ENCODE measurements at places on chromosomes 1 and 21.
A peak's percentile ranks its signal among the peaks of the same experiment; 100 is the strongest.

- no peak for DNase-seq
Measured at GRCh38 chr1:235779770-235780169, 86.9 kb downstream of the LYST start.

DNA sequence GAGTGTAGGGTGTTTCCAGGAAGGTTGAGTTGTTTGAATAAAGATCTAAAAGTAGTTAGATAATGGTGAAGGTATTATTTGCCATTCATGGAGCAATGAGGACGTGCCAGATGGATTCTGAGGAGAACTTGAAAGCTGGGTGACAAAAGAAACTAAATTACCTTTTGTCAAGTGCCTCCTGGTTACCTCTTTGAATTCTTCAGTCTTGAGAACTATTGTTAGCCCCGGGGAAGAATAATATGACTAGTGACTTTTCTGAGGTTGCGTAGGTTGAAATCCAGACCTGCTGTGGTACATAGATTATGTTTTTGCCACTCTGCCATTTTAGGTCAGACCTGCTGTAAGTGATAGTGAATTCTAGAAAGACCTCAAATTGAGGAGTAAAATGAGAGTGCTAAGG is 11.5 kb downstream of the LAMC1 start:
- DNase-seq: no peak

DNA sequence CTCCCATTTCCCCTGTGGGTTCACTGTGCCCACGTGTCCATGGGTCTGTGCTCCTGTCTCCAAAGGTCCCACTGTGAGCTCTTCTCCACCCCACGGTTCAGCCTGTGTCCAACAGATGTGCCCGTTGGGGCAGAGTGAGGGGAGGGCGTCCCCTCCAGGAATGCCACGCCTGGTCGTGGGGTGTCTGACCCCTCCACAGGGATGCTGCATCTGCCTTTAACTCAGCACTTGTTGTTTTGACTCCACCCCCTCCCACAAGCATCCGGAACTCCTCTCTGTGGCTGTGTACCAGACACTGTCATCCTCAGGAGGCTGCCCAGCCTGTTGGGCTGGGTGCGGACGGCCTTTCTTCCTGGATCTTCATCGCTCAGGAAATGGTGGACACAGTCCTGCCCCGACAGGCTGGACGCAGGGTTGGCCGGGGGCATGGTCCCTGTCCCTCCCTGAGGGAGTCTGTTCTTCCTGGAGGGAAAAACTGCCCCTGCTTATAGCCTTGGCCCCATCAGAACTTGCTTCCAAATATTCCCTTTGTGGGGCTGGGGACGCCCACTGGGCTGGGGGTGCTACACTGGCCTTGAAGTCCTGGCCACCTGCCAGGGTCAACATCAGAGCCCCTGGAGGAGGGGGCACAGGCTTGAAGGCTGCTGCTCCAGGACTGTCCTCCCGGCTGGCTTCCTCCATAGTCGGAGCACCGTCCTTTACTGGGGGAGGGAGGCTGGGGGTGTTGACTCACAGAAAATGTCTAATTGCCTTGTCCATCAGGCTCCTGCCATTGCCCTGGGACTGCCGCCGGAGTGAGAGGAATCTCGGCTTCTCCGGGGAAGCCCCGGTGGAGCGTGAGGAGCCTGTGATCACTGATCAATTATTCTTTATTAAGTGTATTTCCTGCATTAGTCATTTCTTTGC is 182.0 kb upstream of the C1orf174 start:
- DNase-seq: no peak

- no peak for DNase-seq
Measured at GRCh38 chr1:87359586-87359985, 30.9 kb downstream of the LMO4 start.

DNA sequence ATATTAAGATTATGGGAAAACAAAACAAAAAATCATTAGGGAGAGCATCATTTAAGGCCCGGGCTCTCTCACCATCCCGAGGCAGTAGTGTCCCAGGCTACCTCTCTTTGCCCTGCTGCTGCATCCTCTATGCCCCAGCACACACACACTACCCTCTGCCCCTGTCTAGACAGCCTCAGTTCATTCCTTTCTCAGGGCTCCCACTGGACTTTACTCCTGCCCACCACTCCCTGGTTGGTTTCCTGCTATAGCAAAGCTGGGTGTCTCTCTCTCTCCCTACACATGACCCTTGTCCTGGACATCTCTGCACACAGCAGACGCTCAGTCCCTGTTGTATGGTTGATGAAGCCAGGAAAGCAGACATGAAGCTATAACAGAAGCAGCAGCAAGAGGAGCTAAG is 30.7 kb downstream of the GNG12 start:
- no peak for DNase-seq

DNA sequence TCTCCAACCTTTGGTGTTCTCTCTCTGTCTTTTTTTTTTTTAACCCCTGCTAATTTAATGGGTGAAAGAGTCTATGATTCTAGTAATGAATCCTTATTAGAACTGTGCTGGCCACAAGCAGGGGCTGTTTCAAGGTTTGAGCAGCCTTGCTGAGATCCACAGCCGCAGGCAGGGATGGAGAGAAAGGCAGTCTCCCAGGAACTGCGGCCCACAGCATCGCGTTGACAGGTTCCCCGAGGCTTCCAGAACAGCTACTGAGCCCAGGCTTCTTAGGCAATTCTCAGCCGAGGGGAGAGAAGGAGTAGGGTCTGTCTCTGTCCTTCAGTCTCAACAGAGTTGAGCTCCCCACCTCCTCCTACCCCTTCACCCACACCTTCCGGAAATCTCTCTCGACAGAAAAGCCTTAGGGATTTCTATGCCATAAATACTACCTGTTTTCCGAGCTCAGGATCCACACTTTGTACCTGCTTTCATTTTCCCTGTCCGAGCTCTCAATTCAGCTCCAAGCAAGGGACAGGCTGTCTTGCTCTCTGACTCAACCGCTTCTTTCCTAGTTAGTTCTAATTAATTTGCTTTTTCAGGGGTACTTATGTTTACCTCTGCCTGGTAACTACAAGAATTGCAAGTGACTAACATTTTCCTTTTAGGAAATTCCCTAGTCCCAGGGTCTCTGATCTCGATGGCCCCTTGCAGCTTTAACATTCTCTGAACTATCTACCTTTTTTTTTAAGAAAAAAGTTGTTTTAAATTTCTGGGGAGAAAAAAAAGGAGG is 6.7 kb upstream of the CASZ1 start:
- DNase-seq: no peak

DNA sequence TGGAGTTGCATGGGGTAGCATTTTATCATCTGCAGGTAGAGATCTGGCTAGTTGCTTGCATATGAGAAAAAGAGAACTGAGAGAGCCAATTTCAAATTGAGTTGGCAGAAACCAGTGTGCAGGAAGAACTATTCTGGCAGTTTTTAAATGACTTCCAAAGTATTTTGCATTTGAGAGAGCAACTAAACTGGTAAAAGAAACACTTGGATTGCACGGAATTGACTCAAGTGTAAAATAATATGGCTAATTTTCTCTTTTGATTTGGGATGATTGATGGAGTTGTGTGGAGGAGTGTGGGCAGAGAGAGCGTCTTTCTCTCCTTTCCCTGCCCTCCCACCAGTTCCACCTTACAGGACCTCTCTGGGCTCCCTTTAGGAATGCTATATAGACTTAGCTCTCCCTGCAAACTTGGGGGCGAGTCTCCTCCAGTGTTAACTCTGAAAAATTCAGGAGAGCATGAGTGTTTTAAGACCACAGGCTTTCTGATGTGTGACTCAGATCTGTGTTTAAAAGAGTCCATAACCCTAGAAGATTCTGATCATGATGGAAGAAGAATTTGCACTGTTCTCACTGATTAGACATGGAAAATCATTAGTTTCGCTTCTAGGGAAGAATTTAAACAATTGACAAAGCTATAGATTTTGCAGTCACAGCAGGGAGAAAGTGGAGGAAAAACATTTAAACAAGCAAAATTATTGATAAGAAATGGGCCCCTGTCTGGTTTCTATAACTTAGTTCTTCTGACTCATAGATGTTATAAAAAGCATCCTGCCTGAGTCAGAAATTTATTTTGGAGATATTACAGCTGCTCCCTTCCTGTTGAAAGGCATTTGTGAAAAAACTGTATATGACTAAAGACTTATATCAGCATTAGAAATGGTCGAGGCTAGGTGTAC is 24.9 kb upstream of the CTBS start:
- DNase-seq: no peak

- DNase-seq: no peak
Measured at GRCh38 chr1:224781800-224782199, 147.7 kb upstream of the DNAH14 start.

- no peak for DNase-seq
Measured at GRCh38 chr1:1037366-1038327, 17.7 kb downstream of the AGRN start.

GRCh38 chr1:67817319-67817718 is 15.9 kb downstream of the GNG12 start:
- no peak for DNase-seq

DNA sequence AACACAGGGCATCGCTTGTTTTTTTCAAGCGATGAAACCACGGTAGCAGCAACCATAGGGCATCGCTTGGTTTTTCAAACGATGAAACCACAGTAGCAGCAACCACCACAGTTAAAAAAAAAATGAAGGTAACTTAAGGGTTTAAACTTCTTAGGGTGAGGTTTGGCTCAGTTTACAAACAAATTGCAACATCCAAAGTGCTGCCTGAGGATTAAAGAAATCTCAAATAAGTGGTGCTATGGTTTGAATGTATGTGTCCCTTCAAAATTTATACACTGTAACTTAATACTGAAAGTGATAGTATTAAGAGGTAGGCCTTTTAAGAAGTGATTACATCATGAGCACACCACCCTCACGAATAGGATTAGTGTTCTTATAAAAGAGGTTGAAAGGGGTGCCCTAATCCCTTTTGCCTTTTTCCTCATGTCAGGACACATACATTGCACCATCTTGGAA is 6.4 kb upstream of the GBP5 start:
- DNase-seq: no peak

DNA sequence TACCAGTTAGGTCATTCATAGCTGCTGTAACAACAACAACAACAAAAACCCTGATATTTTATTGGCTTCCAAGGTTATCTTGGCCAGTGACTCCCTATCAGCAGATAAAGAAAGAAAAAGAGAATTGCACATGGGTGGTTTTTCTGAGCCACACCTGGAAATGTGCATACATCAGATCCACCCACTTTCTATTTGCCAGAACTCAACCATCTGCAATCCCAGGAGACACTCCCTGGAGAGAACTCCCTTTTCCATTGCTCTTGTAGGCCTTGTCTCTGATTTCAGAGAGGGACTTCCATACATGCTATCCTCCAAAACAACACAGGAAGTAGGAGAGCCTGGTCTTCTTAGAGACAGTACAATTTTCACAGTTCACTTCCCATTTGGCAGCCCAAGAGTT is 74.9 kb upstream of the ZC3H11B start:
- peak; percentile 36 for DNase-seq

DNA sequence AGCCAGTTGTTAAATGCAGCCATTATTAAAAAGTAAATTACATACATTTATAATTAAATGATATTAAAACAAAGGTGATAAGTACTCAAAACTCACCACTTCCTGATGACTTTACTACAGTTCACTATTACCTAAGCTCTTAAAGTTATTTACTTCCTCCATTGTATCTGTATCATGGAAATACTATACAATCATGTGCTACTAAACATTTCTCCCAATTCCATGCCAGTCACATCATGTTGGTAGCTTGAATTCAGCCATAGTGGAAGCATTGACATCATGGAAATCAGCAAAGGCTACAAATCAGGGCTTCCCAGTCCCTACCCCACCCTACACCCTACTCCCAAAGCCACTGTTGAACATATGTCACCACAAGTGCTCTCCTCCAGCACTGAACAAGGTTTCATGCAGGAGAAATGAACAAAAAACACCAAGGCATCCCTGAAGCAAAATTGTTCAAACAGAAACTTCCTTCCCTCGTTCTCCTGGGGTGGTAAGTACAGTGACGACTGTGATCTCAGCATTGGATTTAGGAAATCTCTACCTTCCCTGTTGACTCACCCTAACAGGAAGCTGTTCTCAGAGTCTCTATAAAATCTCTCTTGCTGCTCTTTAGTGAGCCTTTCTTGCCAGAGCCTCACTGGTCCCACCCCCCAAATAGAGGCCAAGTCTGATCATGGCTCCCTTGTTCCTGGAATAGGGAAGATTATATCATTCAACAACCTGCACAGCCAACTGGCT is 12.7 kb downstream of the VSIG8 start:
- no peak for DNase-seq

- no peak for DNase-seq
Measured at GRCh38 chr1:215477632-215478031, 89.5 kb upstream of the KCTD3 start.

DNA sequence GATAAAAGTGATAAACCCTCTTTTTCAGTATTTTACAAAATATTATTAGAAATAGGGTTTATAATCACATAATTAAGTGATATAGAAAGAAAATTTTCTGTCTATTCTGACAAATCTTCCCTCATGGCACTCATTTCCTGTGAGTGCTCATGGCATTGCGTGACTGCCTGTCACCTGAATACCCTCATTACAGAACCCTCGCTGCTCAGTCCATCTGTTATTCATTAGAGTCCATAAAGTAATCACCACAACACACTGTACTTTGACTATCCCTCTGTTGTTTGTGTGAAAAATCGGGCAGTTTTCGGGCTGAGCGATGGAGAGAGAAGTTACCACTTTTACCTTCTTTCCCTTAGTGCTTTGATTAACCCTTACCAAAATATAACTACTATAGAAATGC is 100.4 kb upstream of the BRINP3 start:
- DNase-seq: peak; percentile 86

DNA sequence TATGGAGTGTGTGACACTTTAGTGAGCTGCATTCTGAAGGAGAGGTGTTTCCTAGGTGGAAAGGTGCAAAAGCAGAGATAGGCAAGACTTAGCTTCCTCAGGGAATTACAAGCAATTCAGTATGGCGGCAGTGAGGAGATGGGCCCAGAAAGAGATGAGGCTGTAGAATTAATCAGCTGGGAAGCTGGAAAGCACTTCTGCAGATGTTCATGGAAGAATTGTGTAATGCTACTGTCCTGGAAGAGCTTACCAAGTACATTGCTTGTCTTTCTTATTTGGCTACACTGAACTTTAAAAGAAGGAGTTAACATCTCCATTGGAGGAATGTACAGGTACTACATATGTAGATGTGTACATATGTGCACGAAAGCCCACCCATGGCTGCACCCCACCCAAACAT is 103.7 kb upstream of the DPT start:
- DNase-seq: no peak

DNA sequence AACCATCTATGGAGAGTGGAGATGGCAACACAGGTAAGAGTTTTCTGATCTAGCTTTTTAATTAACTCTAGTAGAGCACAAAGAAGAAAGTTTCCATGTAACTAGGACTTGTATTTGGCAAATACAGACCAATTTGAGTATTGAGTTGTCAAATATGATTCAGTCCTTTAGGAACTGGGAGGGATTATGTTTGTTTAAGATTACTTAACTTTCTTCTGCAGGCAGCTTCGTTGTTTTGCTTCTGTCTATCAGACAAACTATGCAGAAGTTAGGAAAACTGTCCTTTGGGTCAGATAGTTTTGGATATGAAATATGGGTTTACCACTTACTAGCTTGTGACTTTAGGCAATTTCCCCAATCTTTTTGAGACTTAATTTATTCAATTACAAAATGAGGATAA is 111.8 kb downstream of the POU2F1 start:
- DNase-seq: no peak

GRCh38 chr1:180921891-180922630 is 9.4 kb downstream of the KIAA1614 start:
- DNase-seq: no peak
